ENCODE measurements at places on chromosomes 7 and 10. TPM values are rescaled to one million over a fixed set of nuclear protein-coding genes. Genes with fewer than 3 reads are reported as not detected.

DNA sequence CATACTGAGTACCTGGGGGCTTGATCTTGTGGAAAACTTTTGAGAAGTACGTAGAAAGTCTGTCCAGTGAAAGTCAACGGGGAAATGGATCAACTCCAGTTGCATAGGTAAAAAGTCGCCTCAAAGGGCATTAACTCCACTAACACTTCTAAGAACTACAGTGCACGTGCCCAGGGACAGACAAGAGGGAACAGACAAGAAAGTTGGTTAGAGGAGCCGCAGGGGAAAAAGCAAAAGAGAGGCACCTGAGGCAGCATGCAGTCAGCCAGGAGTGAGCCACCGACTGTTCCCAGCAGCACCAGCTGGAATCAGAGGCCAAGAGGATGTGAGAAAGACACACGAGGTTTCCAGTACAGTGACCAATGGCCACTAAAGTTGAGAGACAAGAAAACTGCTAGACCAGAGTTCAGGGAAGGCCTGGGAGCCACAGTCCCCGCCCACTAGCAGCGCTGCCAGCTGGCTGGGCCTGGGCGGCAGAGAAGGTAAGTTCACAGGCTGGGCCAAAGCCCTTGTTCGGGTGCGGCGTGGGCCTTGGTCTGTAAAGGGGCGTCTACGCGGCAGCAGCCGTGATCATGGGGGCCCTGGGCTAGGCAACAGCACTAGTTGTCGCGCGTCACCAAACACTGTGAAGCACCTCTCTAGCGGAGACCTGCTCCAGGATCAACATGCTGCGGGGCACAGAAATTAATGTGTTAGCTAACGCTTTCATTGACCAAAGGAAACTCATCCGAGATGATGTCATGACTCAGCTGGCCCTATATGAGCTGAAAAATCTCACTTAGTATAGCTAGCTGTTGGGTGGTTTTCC lies 14.0 kb downstream of the ITGB1 start:
- DNase-seq, result no peak

The CALD1 gene
- 68.3 TPM for total RNA-seq

DNA sequence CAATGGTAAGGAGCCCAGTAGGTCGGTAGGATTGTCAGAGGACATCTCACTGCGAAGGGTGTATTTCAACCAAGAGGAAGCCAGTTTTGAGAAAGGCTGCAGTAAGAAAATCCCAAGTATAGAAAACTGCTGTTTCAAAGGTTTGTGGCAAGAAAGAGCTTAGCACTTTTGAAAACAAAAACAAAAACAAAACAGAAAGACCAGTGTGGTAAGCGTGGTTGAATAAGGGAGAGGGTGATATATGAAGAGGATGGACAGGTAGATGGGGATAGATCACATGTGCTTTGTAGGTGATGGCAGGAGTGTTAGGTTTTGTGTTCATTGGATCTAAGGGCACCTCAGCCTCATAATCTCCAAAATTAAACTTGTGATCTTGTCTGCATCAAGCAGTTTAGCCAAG lies 141.6 kb upstream of the WNT16 start:
- DNase-seq, result no peak

DNA sequence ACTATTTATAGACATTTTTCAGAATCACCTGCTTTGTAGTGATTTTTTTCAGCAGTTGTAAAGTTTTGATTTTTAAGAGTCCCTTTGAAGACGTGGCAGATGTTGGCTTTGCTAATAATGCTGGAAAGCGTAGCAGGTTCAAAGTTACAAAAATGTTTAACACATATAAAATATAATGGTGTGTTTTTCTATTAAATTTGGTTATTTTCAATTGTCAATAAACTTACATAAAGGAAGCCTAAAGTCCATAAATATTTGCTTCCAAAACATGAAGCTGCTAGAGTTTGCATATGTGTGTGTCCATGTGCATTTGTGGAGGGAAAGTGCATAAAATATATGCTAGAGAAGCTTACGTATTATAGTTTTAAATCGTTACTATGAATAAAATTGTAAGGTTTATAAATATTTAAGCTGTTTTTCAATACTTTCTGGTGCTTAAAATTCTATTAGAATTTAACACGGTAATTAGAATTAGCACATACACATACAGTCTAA lies 3.7 kb downstream of the MEOX2 start:
- DNase-seq, result no peak

The AQP1 gene
- not detected for total RNA-seq

The GIMAP6 gene
- total RNA-seq, result not detected

GRCh38 chr7:138023618-138024342 lies 21.9 kb upstream of the CREB3L2 start:
- no peak for DNase-seq

DNA sequence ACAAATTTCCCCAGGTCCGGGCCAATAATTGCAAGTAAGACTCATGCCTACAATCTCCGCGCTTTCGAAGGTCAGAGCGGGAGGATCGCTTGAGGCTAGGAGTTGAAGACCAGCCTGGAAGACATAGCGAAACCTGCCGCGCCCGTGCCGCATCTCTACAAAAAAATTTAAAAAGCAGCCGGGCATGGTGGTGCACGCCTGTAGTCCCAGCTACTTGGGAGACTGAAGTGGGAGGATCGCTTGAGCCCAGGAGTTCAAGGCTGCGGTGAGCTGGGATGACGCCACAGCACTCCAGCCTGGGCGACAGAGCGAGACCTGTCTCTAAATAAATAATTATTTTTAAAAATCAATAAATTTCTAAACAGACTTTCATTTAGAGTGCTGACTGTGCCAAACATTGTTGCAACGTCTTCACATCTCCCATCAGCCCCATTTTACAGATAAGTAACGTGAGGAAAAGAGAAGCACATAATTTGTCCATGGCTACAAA lies 494 bp upstream of the CFAP43 start:
- no peak for DNase-seq

The FAM25G gene
- total RNA-seq, result not detected

- DNase-seq, result no peak
Measured at GRCh38 chr10:119602241-119603095, 5.7 kb upstream of the TIAL1 start.

GRCh38 chr7:124686543-124687171 lies 78.9 kb downstream of the GPR37 start:
- DNase-seq, result no peak
